ENCODE measurements at places on chromosomes 1 and 21.

DNA sequence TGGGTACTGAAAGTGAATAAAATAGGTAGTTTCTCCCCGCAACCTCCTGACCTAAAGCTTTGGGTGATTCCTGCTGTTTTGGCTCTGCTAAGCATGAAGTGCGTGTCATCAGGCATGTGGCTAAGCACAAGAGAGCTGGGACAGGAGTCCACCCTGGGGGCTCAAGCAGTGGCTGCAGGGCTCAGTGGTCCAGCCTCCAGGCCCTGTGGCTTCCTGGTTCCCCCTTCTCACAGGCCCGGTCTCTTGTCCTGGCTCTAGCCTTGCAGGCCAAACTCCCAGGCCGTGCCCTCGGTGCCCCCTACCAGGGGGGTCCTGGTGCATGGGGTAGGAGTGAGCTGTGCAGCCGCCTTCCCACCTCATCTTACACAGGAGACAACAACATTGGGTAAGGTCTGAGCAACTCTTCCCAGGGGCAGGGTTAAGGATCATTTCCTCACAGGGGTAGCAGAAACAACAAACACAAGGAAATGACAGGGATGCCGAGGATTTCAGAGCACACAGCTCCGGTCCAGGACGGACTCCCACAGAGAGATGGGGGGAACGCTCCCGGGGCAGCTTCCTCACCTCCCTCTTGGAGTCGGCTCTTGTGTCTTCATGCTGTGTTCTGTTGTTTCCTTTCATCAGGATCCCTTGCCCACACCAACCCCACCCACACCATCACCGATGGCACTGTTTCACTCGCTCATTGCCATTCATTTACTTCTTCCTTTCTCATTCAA is 19.8 kb upstream of the SLC2A1 start:
- no peak for DNase-seq

GRCh38 chr1:19003371-19004290 is 47.2 kb upstream of the IFFO2 start:
- DNase-seq, result no peak

DNA sequence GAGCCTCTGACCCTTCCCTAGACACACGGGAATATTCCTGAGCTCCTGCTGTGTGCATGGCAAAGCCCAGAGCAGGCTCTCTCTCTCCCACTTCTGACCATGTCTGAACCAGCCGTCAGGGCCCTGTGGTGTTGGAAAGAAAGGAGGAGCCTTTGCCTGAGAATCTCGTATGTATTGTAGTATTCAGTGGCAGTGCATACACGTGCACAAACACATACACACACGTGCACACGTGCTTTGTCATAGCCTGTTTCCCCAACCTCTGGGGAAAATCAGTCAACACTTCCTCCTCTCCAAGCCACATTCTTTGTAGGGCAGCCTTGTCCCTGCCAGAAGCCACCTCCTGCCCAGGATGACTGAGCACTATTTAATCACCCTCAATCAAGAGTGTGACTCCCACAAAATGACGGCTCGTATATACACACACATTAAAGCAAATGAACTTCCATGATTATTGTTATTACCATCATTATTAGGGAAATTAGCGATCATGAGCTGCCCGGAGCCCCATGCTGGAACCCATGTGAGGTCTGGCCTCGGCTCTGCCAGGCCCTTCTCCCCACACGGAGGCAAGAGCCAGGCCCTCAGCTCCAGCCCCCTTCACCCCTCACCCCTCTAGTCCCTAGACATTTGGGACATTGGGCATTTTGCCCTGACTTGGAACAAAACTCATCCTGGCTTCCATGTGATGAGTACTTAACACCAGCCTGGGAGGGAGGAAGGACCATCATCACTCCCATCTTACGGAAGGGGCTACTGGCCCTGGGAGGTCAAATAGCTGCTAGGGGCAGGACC is 331.9 kb downstream of the NPHP4 start:
- no peak for DNase-seq

GRCh38 chr1:28175955-28176485 is 470 bp downstream of the PTAFR start:
- no peak for DNase-seq

GRCh38 chr1:224670506-224670905 is 54.4 kb downstream of the CNIH3 start:
- DNase-seq, result no peak

GRCh38 chr1:147626739-147627138 is 43.6 kb downstream of the ACP6 start:
- DNase-seq, result no peak

DNA sequence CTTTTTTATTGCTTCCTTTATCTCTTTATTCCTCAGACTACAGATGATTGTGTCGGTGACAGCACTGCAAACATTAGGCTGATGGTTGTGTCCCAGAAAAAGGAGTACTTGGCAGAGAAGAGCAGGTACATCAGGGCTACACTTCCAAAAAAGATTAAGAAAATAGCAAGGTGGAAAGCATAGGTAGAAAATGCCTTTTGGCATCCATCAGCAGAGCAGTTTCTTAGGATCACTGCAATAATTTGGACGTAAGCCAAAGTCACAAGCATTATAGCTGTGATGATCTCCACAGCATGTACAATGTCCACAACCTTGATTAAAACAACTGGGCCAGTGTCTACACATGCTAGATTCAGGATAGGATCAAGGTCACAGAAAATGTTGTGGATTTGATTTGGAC is 5.9 kb downstream of the OR6K2 start:
- no peak for DNase-seq

DNA sequence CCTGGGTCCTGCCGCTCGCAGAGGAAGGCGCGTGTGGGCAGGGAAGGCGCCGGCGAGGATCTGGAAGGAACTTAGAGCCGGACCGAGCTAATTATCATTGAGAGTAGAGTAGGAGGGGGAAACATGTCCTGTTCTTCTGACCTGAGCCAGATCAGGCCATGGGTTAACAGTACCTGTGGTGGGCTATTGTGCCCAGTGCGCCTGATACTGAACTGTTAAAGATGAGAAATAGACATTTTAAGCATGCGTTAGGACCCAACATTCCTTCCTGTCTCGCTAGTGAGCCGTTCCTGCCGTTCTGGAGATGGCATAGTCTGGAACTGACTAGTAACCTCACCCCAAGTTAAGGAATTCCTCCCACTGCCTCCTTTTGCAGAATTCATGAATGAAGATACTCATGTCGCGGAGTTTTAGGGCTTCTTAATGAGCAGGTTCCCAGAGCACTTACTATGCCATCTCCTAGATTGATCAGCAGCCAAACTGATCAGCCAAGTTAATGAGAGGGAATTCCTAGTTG is 870 bp downstream of the STRIP1 start:
- no peak for DNase-seq

GRCh38 chr1:227898502-227899140 is 49.1 kb downstream of the WNT9A start:
- DNase-seq, result no peak
